Putamen (tissue), 1 donor: ENCODE measurements at places on chromosomes 12 and 14.
A peak's percentile ranks its signal among the peaks of the same experiment; 100 is the strongest.

DNA sequence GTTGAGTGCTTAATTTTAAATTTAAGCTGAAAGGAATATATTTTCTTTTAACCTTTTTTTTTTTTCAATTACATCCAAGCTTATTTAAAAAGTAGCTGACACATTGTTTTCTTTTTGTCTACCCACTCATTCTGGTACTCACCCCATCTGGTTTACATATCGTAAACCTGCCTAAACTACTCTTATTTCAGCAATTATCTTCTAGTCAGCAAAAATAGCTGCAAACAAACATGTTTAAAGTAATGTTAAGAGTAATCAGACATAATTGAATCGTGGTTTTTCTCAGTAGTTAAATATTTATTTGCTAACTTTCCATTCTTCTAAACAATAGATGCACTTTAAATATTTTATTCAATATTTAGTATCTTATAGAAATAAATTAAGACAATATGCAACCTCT lies 492.7 kb upstream of the MGAT4C start:
- no peak for DNase-seq

DNA sequence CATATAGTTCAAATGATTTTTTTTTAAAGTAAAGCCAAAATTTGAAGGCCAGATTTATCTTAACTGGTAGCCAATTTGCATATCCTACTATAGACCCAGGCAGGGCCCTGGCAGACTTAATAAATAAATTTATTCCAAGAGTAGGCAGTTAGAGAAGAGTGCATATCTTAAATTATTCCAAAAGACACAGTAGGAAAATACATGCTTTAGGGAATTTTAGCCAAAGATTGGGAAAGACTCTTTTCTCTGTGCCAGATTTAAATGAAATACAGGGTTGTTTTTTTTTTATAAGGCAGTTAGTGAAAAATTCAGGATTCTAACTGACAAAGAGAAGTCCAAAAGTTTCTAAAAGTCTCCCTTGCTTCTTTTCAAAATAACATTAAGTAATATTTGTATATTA lies 65.5 kb downstream of the ST8SIA1 start:
- no peak for DNase-seq

DNA sequence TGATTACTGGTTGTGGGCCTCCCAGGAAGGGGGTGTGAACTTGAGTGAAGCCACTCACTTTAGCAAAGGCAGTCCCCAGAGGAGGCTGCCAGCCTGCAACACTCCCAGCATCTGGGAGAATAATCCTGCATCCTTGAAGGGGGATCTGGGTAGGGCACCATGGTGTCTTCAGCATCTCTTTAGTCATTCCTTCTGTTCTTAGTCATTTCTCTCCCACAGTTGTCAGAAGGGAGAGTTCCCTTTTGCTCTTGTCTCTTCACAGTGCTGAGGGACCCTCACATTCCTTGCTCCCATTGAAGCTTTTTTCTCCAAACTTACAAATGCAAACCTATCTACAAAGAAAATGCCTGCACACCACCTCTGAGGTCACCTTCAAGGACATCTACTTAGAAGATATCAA lies 48.1 kb upstream of the CIT start:
- no peak for DNase-seq

DNA sequence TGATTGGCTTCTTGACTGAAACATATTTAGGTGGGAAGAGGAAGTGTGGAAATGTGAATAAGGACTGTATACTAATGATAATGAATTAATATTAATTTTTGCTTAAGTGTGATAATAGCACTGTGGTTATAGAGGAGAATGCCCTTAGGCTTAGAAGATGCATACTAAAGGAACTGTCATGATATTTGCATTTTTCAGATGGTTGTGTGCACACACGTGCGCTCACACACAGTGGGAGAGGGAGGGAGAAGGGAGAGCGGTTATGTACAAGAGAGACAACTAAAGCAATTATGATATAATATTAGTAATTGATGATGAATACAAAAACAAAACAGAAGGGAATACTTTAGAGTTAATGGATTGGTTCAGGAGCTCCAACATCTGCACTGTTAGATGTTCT lies 54.2 kb downstream of the RCOR1 start:
- DNase-seq, result no peak

DNA sequence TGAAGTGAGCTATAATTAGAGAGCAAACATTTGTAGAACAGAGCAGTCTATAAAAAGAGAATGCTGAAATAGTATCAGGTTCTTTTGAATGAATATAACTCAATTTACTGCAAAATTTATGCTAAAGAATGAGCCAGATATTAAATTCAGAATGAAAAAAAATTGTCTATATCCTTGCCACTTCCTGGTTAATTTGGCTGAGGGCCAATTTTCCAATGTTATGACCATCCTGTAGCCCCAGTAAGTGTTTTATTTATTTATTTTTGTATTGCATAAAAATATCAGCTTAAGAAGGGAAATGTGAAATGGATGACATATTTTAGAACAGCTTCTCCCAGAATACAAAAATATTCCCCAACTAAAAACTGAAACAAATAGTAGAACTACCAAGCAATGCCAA lies 263.4 kb downstream of the SOX5 start:
- DNase-seq, result no peak

DNA sequence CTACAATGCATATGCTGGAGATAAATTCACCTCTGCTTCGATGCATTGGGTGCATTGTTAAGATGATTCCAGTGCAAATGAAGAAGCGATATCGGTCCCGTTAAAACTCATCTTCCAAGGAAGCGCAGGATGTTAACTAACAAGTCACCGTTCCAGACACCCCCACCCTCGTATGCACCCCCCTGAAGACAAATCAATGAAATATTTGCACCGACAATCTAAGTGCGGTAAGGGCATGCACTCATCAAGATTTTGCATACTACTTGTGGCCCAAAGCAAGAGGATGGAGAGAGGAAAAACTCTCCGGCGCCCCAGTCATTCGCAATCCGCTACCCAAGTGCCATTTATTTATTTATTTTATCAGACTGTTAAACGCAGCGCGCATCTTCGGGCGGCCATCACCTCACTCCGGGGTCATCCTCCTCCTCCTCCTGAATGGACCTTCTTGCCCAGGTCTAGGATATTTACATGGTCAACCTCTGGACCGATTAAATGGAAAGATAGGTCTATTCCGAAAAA lies 1.2 kb downstream of the NOVA1 start:
- DNase-seq, result peak; percentile 55

GRCh38 chr14:22569106-22569736 lies 19.8 kb downstream of the DAD1 start:
- DNase-seq, result no peak

DNA sequence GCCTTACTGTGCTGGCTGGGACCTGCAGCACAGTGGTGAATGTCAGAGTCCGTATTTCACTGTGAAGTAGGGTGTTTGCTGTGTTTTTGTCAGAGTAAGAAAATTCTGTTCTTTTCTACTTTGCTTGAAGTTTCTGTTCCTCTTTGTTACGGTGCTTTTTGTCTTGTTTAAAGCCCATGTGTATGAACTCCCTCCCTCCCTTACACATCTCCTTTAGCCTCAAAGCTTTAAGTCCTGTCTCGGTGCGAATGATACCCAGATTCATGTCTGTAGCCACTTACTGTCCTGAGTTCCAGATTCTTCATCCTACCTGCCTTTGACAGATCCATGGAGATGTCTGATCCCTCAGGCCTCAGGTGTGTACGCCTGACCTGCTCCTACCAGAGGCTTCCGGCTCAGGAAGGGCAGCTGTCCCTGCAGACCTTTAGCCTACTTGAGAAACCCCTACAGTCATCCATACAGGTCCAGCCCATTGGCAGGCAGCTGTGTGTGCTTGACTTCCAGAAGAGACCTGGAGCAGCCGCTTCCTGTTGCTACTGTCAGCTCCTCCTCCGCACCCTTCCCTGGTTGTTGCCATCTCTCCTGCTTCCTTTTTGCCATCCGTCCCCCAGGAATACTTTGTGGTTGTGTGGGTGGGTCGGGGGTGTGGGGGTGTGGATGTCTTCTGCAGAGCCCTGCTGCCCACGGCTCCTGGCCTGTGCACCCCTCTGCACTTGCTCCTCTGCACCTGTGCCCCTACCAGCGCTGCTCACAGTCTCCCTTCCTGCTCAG lies 72.9 kb downstream of the DDX51 start:
- DNase-seq, result peak; percentile 21

DNA sequence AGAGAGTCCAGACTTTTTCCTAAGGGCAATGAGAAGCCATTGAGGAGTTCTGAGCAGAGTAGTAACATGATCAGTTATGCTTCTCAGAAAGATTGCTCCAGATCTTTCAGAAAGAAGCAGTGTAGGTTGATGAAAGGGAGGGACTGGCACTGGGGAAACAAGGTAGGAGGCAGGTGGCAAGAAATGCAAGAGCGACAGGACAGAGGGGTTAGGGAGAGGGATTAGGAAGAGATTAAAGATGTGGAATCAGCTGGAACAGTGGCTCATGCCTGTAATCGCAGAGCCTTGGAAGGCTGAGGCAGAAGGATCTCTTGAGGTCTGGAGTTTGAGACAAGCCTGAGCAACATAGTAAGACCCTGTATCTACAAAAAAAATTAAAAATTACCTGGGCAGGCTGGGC lies 3.4 kb downstream of the CDCA3 start:
- DNase-seq, result no peak

DNA sequence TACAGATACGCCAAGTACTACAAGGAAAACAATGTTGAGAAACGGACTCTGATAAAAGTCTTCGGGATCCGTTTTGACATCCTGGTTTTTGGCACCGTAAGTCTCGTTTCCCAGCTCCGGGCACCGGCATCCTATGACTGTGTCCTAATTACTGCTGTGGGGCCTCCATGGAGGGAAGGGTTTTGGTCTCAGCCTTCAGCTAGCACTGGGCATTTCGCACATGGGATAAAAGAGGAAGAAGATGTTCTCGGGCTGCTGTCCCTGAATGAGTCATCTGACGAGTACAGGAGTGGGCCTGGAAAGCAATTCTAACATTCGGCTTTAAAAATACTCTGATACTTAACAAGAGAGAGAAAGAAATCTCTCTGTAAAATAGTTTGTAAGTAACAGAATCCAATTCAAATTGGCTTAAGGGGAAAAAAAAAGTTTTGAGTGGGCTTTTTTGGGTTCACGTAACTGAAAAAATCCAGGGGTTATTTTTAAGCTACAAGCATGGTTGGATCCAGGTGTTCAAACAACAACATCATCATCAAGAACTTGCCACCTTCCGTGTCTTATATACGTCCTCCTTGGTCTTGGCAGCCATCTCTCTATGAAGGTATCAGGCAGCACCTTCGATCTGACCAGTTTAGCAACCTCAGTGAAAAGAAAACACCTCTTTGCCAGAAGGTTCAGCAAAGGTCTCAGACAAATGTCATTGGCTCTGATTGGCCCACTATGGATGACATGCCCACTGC lies 34.4 kb upstream of the P2RX4 start:
- DNase-seq, result no peak
